MCF 10A (cell line): ENCODE measurements at places on chromosomes 3 and 15.

DNA sequence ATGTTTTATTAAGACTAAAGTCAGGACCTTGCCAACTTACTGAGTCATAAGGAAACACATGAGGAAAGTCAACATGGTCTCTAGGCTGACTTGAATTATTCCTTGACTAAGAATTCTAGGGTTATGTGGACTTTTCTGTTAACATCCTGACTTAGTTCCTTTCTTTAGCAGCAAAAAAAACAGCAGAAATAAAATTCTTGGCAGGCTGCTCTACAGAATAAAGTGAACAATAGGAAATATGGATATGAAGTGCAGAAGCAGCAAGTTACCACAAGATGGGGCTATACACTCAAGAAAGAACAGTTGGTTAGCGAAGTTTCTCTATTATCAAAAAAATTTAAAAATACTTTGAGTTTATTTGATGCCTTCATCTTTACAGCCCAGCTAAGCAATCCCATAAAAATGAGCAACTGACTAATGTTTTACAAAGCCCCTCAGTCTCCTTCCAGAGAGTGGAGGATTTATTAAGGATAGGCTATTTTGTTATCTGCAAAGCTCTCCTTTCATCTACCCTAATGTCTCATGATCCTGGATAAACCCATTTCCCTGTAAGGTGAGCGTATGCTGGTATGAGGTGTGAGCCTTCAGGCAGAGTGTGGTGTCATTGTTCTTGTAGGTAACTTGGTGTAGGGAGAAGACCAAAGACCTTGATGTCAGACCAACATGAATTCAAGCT is 23.1 kb upstream of the MCCC1 start:
- DNase-seq, result peak; percentile 59

GRCh38 chr3:169907476-169907875 is 3.9 kb upstream of the SAMD7 start:
- DNase-seq, result no peak

- DNase-seq, result no peak
Observed at GRCh38 chr15:42332331-42332730, 27.0 kb upstream of the CAPN3 start.

DNA sequence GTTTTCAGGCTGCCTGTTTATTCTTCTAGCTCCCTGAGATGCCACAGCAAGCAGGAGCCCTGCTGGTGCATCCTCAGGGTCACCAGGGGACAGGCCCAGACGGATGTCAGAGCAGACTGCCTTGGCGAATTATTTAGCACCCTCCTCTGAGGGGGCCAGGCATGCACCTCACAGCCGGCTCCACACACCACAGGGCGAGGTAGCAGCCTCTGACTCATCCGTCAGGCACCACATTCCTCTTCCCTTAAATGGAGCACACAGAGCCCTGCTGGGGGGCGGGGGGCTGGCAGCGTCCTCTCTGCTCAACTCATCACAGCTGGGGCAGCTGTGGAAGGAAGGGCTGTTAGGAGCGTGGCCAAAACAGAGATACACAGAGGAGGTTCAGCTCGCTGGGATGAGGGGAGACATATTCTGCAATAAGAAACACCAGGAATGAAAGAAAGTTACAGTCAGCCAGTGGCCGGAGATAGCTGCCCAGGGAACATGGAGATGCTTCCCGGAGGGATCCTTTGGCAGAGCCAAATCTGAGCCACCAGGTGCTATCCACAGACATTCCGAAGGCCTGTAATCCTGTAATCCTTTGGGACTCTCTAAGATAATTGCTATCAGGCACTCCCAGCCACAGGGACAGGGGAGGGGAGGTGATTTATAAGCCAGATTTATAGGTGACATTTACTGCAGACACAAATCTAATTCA is 13.9 kb upstream of the PRICKLE2 start:
- DNase-seq, result peak; percentile 79

- peak; percentile 75 for DNase-seq
Observed at GRCh38 chr15:40941528-40942336, 11.5 kb upstream of the CHAC1 start.

DNA sequence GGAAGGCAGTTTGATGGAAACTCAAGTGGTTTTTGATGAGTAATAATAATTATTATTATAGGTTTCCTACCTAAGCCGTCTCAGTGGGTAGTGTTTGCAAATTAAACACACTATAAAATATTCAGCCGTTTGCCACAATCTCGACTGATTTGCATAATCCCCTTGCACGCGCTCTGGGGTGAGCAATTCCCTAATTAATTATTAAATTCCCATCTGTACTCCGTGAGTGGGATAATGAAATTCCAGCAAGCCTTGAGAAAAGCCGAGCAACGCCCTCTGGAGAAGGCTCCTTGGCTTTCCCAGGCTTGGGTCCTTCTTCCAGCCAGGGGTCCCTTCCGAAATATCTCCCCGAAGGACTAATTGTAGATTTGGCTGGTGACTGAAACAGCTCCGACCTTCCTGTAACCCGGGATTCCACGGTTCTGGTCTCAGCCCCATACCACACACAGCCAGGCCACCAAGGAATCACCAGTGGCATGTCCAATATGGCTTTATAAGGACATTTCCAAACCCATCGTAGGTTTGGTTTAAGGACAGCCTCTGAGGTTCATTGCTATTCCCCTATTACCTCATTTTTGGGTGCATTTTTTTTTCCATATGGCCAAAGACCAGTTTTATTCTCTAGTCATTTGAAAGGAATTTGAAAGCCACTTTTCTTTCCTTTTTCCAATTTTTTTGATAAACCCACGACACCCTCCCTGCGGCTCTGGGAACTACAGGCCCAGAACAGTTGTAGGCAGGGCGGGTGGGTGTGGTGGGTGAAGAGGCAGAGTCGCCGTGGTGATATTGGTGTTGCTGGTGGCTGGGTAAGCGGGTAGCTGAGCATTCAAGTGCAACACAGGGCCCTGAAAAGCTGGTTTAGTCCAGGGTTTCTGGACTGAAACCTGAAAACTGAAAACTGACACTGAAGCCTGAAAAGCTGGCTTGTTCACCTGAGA is 33.2 kb upstream of the RGMA start:
- no peak for DNase-seq

DNA sequence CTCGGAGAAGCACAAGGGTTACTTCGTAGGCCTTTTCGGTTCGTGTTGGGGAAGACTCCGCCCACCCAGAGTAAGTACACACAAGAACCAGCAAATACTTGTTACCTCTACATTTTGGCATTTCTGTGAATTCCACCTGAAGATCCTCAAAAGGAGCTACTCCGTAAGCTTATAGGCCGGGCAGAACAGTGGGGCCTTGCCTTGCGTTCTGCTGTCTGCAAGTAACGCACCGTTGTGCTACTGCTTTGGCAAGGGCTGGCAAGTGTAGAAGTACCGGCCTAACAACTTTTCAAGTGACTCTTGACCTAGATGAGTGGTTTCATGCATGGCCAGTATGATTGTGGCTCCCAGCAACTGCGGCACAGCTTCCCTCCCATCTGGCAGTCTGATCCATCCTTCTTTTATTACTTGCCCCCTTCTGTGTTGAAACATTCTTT is 6.4 kb upstream of the DNAAF4 start:
- DNase-seq, result no peak

DNA sequence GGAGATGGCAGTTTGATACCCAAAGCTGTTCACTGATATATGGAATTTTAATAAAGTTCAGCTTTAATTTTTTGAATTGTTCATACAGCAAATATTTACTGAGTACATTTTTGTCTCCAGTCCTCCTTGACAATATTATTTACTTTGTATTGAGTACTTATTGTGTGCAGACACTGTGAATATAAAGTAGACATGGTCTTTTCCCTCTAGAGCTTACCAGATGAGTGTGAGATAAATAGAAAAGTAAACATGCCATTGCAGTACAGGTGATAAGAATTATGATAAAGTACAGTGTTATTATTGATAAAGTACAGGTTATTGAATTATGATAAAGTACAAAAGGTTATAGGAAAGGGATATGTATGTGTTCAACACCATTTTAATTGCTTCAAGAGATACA is 2.1 kb downstream of the UBA5 start:
- no peak for DNase-seq

DNA sequence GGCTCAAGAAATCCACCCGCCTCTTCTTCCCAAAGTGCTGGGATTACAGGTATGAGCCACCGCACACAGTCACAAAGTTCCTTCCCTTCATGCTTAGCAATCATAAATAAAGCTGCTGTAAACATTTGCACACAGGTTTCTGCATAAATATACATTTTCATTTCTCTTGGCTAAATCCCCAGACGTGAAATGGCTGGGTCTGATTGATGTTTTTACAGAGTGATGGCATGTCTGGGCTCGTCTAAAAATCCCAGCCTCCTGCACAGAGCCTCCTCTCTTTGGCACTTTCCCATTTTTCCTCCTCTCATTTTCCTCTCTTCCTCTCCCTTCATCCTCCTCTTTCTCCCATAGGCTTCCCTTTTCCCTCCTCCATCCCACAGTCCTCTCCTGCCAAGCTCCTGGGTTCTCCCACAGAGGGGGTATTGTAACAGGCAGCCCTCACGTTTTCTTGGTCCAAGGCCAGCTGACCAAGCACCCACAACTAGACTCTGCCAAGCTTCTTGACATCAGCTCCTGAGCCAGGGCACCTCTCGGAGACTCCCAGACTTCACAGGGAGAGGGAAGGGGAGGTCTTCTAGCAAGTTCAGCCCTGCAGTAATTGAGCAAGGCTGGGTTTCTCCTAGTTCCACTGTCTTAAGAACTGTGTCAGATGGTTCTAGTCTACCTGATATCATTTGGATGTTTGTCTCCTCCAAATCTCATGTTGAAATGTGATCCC is 10.5 kb upstream of the PLA2G4E start:
- peak; percentile 70 for DNase-seq

- DNase-seq, result no peak
Observed at GRCh38 chr3:32937331-32937730, 14.1 kb upstream of the CCR4 start.

DNA sequence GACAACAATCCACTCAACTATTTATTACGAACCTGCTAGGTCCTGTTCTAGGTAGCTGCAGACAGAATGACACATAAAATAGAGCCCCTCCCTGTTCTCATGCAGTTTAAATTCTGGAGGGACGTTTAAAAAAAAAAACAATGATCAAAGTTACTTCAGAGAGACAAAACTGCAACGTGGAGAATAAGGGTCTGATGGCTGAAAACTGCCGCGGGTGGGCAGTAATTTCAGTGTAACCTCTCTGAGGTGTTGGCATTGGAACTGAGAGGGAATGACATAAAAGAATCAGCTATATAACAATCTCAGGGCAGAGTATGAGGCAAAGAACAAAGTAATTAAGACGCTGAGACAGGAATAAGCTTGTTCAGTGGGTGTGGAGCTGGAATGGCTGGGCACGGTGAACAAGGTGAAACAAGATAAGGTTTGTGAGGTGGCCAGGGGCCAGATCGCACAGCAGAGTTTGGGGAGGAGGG is 19.5 kb downstream of the TBL1XR1 start:
- peak; percentile 46 for DNase-seq

GRCh38 chr3:177820683-177821316 is 623.5 kb upstream of the TBL1XR1 start:
- no peak for DNase-seq

GRCh38 chr3:155919728-155920127 is 49.3 kb downstream of the GMPS start:
- DNase-seq, result peak; percentile 5

- peak; percentile 73 for DNase-seq
Observed at GRCh38 chr3:82133070-82133606, 371.7 kb upstream of the GBE1 start.

- DNase-seq, result no peak
Observed at GRCh38 chr3:68288085-68288484, 633.7 kb upstream of the SUCLG2 start.

DNA sequence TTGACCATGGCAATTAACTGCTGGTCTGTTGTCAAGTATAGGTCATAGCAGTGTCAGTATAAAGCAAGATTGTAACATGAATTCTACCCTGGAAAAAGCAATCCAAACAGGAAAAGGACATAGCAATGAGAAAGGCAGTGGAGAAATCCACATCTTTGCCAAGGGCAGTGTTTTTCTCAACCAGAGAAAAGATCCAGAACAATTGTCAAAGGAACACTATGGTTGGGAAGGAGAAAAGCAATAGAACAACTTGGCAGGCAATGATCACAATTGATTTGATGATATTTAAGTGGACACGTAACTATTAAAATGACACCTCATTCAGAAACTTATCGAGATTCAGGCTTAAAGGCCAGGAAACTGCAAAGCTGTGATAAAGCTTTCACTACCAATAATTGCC is 271.1 kb downstream of the DIPK2A start:
- no peak for DNase-seq

- no peak for DNase-seq
Observed at GRCh38 chr3:21185816-21186314, 565.1 kb downstream of the ZNF385D start.

DNA sequence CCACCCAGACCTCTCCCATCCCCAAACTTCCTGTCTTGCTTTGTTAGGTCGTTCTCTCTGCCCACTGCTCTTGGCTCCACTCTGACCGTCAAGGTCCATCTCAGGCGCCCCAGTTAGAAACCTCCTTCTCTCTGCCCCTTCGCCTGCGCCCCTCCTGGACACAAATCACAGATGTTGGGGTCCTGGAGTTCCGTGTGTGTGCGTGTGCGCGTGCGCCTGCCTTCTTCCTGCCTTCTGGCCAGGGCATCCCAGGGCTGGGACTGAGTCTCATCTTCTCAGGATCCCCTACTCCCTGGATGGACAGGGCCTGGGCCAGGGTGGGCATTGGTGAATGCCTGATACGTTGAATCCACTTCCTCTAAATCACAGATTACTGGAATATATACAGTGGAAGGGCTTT is 869 bp downstream of the ACSBG1 start:
- DNase-seq, result no peak

DNA sequence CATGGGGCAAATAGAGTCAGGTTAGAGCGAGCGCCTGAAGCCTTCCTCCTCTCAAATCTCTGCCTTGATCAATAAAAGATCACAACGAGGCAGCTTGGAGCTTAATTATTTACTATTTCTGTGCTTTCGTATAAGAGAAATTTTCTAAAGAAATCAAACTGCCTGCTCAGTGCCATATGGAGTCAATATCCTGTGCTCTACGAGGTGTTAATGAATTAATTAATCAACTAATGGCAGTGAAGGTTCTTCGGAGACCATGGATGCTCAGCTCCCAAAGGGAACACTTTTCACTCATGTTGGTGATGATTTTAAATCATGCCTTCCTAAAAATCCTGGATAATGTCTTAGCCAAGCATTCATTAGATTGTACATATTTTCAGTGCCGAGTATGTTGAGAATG is 153.5 kb upstream of the PPP2R3A start:
- no peak for DNase-seq
